ENCODE measurements at places on chromosomes 1 and 21. TPM values are rescaled to one million over a fixed set of nuclear protein-coding genes. Genes with fewer than 3 reads are reported as not detected.

The LRRC38 gene
- total RNA-seq, result not detected

The CD53 gene
- not detected for total RNA-seq

The MAP3K21 gene
- 5.9 TPM for total RNA-seq

GRCh38 chr1:113433184-113433583 is 42.9 kb downstream of the MAGI3 start:
- DNase-seq, result no peak

GRCh38 chr1:15963363-15963967 is 12.4 kb downstream of the ZBTB17 start:
- DNase-seq, result no peak

- no peak for DNase-seq
These were observed 10.4 kb downstream of the SH3BGRL3 start for GRCh38 chr1:26290122-26290881.

- DNase-seq, result no peak
These were observed 25.8 kb downstream of the RIPPLY3 start for GRCh38 chr21:37032293-37032692.

- no peak for DNase-seq
These were observed 169.1 kb upstream of the EDN2 start for GRCh38 chr1:41653574-41653973.
